Right atrium auricular region (tissue), 2 donors: ENCODE measurements at places on chromosomes 16 and 17. TPM values are rescaled to one million over a fixed set of nuclear protein-coding genes. Genes with fewer than 3 reads are reported as not detected.

DNA sequence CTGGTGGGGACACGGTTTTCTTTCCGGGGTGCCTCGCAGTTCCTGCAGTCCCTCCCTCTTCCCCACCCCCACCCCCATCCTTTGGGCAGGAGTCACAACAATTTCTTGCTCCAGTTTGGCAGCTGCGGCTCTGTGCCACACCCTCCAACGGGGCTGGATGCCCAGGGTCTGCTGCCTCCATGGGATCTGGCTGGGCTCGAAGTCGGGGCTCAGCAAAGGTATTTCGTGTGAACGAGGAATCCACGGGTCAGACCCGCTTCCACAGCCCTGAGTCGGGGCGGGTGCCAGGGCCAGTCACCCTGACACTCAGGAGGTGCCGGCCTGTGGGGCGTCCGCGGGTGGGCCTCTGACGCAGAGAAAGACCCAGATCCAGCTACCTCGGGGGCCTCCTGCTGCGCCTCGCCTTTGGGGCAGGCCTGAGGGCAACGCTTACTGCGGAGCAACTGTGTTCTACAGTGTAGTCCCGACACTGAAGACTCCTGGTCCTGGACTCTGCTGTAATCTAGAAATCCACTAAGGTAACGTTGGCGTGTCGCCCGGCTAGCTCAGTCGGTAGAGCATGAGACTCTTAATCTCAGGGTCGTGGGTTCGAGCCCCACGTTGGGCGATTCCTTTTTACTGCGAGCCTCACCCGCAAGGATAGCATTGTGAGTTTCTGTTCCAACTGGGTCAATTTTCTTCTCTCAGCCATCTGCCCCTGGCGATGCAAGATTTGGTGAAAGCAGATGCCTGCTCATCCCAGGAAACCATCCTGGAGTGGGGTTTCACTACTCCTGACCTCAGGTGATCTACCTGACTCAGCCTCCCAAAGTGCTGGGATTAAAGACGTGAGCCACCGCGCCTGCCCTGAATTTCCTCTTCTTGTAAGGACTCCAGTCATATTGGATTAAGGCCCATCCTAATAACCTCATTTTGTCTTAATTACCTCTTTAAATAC lies 12.6 kb upstream of the OR1F1 start:
- no peak for DNase-seq

The TOX3 gene
- total RNA-seq = not detected

DNA sequence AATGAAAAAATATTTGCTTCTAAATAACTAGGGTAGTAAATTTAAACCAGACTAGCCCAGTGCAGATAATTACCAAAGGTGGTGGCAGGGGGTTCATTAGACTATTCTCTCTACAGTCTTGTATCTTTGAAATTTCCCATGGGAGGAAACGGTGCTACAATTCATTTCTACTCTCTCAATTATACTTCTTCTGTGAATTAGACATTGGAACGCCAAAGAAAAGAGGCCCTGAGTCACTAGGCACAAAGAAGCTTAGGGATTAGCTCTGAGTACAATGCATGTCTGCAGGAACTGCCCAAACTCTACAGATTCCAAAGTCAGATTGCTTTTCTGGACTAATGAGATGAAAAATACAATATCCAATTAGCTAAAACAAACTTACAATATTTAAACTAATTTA lies 30.7 kb upstream of the ARL6IP1 start:
- no peak for DNase-seq

- no peak for DNase-seq
These were observed 90.6 kb downstream of the NXN start for GRCh38 chr17:888998-889441.

GRCh38 chr17:79832218-79833109 lies 6.8 kb downstream of the CBX4 start:
- DNase-seq = no peak

The TBX21 gene
- total RNA-seq = 0.39 TPM

GRCh38 chr16:7746941-7747340 lies 414.3 kb downstream of the RBFOX1 start:
- no peak for DNase-seq

The NPIPB6 gene
- total RNA-seq = 1.1 TPM

The CCL2 gene
- 118 TPM for total RNA-seq

The RPUSD1 gene
- total RNA-seq = 11.4 TPM

The ASPHD1 gene
- 3.2 TPM for total RNA-seq

DNA sequence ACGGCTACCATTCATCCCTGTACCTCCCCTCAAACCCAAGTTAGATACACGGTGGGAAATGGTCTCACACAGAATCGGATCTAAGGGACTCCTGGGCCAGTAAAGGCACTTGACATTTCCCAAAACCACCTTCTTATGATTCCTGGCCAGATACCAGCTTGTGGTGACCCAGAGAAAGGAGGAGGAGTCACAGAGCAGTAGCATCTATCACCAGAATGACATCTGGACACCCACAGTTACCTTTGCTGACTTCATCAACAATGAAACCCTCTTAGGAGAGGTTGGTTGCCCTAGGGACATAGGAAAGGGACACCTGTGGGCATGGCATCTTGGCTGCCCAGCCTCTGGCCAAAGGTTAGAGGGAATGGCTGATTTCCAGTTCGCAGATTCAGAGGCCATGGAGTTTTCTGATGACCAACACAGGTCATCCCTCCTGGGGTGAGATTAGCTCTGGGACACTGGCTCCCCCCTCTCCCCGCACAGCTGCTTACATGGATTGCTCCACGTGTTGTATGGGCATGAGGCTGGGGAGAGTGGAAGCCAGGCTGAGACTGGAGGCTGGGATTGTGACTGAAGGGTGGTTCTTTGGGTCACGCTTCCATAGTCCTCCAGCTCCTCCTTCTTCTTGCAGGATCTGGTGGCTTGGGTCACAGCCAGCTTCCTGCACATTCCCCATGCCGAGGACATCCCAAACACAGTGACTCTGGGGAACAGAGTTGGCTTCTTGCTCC lies 1.4 kb upstream of the AOC3 start:
- DNase-seq = no peak

GRCh38 chr16:46788891-46789474 lies 40.8 kb upstream of the MYLK3 start:
- DNase-seq = no peak

- DNase-seq = no peak
These were observed 641.0 kb upstream of the EEF2KMT start for GRCh38 chr16:5738586-5738985.

DNA sequence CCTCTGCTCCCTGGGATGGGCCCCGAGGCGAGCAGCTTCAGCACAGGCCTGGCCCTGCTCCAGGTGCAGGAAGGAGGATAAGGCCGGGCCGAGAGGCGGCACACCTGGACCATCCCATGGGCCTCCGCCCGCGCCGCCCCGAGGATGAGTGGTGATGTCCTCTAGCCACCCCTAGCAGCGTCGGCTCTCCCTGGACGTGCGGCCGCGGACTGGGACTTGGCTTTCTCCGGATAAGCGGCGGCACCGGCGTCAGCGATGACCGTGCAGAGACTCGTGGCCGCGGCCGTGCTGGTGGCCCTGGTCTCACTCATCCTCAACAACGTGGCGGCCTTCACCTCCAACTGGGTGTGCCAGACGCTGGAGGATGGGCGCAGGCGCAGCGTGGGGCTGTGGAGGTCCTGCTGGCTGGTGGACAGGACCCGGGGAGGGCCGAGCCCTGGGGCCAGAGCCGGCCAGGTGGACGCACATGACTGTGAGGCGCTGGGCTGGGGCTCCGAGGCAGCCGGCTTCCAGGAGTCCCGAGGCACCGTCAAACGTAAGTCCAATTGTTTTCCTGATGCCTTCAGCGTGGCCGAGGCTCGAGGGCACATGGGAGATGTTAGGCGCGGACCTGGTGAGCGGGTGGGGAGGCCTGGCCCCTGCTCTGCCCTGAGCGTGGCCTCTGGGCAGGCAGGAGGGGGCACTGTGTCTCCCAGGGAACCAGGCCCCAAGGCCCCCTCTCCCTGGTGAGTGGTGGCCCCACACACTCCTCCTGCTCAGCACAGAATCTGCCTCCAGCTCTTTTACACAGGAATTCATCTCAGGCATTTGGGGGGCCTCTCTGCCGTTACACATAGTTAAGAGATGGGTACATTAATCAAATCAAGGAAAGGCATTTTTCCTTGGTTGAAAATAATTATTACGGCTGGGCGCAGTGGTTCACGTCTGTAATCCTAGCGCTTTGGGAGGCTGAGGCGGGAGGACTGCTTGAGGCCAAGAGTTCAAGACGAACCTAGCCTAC lies 855 bp downstream of the TMEM204 start:
- DNase-seq = no peak

The SLC4A1 gene
- 1.1 TPM for total RNA-seq

The KRT9 gene
- total RNA-seq = not detected

DNA sequence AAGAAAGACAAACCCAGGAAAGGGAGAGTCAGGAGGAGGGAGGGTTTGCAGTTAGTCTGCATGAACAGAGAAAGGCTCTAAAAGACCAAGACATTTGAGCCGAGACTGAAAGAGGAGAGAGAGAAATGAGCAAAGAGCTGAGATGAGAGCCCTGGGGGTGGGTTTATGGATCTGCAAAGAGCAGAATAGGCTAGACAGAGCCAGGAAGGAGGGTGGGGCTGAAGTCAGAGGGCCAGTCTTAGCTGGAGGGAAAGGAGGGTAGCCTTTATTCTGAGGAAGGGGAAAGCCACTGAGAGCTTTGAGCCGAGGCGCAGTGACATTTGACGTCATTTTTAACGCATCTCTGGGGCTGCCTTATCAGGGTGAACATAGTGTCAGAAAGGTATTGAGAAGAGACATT lies 85.7 kb upstream of the CDH13 start:
- DNase-seq = no peak

The PRCD gene
- 2.1 TPM for total RNA-seq

- DNase-seq = no peak
These were observed 4.9 kb upstream of the ANKRD40 start for GRCh38 chr17:50712641-50713040.

DNA sequence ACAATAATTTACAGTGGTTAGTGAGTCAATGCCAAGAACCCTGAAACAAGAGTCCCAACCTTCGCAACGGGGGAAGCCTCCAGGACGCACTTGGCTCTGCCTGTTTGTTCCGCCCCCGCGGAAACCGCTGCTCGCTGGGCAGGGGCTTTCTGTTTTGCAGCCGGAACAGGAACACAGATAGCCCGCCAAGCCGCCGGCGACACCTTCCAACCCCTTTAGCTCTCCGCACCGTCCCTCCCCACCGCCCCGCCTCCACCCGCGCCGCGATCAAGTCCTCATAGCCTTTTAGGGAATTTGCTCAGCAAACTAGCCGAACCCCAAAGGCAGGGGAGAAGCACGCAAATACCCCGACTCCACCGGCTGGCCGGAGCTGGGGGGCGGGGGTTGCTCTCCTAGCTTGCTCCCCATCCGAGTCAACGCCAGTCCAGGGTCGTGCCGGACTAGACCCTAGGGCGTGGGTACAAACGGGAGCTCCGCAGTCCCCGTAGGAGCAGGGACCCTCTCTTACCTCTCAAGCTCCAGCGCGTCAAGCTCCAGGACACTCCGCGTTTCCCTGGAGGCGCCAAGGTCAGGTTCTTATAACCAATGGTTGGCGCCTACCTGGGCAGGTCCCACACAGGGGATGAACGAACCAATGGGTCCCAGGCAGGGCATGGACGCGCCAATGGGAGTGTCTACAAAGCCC lies at the start of gene SLFN13:
SLFN13 (minus strand) TSS at position 553 of the 685 bp plus-strand sequence. CDS start 3,086 bp downstream, outside the sequence.
- peak; percentile 81 for DNase-seq

DNA sequence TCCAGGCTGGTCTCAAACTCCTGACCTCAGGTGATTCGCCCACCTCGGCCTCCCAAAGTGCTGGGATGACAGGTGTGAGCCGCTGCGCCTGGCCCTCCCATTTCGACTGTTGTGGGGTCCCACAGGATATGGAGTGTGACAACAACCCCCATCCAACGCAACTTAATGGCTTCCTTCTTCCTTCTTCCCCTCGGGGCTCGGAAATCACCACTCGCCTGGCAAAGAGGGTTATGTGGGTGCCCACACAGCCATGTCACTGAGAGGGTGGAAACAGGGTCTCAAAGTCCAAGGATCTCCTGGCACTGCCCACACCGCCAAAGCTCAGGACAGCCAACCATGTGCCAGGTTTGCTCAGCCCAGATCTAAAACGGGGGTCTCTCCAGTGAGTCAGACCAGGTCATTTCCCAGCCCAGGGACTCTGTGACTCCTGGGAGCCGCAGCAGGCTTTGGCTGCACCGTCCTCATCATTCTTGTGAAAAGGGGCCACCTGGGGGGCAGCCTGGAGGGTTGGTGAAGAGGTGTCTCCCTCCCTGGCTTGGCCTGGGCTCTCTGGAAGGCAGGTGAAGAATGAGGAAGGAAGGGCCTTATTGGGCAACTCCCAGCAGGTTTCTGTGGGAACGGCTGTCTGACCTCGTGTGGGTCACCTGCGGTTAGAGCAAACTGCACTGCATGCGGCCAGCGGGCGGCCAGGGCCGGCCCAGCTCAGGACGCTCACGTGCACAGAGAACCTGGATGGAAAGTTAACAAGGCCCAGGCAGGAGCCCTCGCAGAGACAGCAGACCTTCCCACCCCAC lies 25.3 kb upstream of the LITAF start:
- no peak for DNase-seq

The SSTR5 gene
- total RNA-seq = 2.7 TPM

DNA sequence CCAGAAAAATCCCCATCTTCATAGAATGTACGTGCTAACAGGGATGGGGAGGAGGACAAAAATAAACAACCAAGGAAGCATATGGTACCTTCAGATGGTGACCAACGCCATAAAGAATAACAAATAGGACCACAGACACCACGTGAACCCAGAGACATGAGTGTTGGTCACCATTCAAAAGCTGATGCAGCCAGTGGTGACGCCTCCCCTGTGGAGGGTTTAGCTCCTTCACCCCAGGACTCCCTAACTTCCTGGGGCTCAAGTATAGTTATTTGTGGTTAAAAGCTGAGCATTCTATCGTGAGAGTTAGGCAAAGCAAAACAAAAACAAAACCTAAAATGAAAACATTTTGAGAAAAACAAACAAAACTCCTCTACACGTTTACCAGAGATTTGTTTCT lies 184.7 kb downstream of the SOX9 start:
- no peak for DNase-seq

DNA sequence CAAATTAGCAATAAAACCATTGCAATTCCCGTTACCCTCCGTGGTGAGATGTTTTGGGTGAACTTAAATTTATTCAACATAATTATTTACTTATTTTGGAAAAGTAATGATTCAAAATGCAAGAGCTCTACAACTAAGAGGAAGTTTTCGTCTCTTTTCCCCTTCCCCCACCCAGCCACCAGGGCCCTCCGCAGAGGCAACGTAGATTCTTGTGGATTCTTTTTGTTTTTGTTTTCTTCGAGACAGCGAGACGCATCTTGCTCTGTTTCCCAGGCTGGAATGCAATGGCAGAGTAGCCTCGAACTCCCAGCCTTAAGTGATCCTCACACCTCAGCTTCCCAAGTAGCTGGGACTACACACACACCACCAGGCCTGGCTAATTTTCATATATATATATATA lies 19.2 kb downstream of the CCDC40 start:
- no peak for DNase-seq
